NCI-H187 (cell line): ENCODE measurements at places on chromosomes 2 and 18.

DNA sequence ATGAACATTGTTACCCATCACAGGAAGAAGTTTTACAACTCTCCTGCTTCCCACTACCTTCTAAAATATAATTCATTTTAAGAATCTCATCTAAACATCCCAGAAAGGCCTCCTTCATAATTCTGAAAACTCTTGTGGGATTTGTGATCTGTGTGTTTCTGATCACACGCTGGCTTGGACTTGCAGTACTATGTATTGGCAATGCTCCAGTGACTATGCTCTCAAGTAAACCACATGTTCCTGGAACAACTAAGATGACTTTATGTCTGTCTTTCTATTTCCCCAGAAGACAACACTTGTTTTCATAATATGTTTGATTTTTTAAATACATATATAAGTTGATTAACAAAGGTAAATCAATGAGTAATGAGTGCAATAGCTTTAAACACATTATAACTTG is 376.6 kb upstream of the NETO1 start:
- DNase-seq, result no peak

DNA sequence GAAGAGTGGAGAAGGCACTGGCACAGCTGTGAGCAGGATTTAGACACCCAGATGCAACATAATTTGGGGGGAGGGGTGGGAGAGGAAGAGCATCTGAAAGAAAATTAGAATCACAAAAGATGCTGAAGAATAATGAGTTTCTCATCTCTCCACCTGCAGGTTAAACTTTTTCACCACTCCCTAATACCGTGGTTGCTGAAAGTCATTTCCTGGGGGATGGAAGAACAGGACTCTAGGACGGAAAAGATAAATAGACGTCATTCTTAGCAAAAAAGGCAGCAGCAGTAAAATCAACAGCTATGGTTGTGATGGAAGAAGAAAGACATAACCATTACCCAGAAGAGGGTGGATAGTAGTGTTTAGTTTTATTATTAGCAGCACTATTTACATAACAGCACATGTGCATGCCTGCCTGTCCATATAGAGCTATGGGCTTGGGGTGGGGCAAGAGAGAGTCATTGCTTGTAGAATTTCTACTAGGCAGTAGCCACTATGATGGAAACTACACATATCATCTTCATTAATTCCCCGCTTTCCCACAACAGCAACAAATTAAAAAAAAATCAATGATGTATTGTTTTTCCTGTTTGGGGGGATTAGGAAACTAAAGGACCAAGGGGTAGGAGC is 212.2 kb downstream of the TRIB2 start:
- DNase-seq, result no peak

DNA sequence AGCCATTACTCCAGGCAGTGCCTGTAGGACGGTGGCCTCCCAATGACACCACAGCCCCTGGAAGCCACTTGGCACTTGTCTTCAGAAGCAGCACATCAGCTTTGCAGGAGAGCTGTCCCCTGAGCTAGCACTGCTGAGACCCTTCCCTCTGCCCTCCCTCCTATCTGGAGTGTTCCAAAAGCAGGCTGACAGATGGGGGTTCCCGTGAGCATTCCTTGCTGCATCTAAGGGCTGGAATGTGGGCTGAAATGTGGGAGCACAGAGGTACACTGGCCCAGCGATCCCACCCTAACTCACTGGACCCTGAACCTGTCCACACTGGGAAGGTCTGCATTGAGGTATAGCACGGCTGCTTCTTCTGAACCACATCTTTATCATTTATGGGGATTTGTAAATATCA is 230.1 kb downstream of the ANAPC1 start:
- no peak for DNase-seq

GRCh38 chr18:70273021-70273420 is 15.8 kb upstream of the SOCS6 start:
- DNase-seq, result no peak

GRCh38 chr2:177264693-177265587 is at the start of gene NFE2L2:
Gene NFE2L2, minus strand, starts transcription at chr2:177264727. Its CDS starts 151 bp downstream, at chr2:177264576.
- no peak for DNase-seq

DNA sequence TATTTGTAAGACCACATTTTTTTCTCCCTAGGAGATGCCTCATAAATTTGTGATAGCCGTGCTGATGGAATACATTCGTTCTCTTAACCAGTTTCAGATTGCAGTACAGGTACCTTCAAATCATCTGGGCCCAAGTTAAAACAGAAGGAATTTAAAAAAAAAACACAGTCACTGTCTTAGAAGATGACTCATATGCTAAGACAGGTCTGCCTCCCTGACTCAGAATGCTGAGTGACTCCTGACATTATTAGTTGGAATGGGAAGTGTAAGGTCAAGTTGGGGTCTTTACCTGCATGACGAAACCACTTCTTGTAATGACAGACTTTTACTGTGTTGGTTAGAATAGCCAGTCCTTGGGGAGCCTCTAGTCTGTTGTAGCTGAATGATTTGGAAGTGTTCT is 26.3 kb downstream of the RMC1 start:
- DNase-seq, result no peak
